ENCODE measurements at places on chromosomes 16 and 17. TPM values are rescaled to one million over a fixed set of nuclear protein-coding genes. Genes with fewer than 3 reads are reported as not detected.

PLLP gene
- not detected for total RNA-seq

- DNase-seq, result no peak
Observed at GRCh38 chr17:45334231-45334630, 17.4 kb upstream of the MAP3K14 start.

- DNase-seq, result no peak
Observed at GRCh38 chr17:75854101-75854748, 910 bp downstream of the WBP2 start.

SYNGR3 gene
- not detected for total RNA-seq

KRTAP2-1 gene
- not detected for total RNA-seq

GJC1 gene
- 10.6 TPM for total RNA-seq

FN3K gene
- total RNA-seq, result 10.8 TPM

TP53TG3B gene
- not detected for total RNA-seq

- no peak for DNase-seq
Observed at GRCh38 chr17:31492880-31493655, 101.6 kb downstream of the RAB11FIP4 start.

LRRC37A2 gene
- 1.8 TPM for total RNA-seq

DNA sequence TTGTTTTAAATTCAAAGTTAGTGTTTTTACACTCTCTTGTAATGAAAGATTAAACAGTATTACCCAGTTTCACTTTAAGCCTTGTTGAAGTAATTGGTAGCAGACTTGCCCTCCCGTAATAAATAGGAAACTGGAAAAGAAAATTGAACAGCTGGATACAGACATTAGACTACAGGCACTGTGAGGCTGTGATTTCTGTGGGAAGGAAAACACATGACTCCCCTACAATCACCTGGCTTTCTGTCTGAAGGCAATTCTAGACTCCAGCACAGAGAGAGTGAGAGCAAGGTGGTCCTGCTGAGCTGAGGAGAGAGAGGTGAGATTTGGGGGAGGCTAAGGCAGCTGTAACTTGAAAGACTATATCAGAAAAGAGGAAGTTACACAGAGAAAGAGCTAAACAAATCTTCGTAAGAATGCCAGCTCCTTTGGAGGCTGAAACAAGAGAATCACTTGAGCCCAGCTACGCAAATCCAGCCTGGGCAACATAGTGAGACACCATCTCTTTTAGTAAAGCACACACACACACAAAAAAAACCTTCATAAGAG is 57.8 kb upstream of the CDYL2 start:
- no peak for DNase-seq

Data from uterus (tissue), 4 donors.